ENCODE measurements at places on chromosomes 7 and 10. TPM values are rescaled to one million over a fixed set of nuclear protein-coding genes. Genes with fewer than 3 reads are reported as not detected.
A peak's percentile ranks its signal among the peaks of the same experiment; 100 is the strongest.

MALRD1 gene
- 12.3 TPM for total RNA-seq

GRCh38 chr10:75234683-75235374 lies 928 bp downstream of the COMTD1 start:
- peaks cover 28% of the 10 kb centered on the region for H3K4me1 ChIP-seq
- no peaks in the 10 kb centered on the region for H3K36me3 ChIP-seq
- peak overlapping the region; percentile 75 for H3K27ac ChIP-seq
- H3K4me3 ChIP-seq: peak overlapping the region; percentile 88

- H3K36me3 ChIP-seq: no peaks in the 10 kb centered on the region
- H3K4me3 ChIP-seq: no peak overlapping the region
- no peak overlapping the region for H3K27ac ChIP-seq
- no peaks in the 10 kb centered on the region for H3K27me3 ChIP-seq
Observed at GRCh38 chr7:153443032-153443701, 609.0 kb upstream of the DPP6 start.

GRCh38 chr10:100709146-100710082 lies 36.0 kb upstream of the PAX2 start:
- H3K27me3 ChIP-seq: peaks cover 60% of the 10 kb centered on the region
- DNase-seq: no peak
- peaks cover 3% of the 10 kb centered on the region for H3K4me1 ChIP-seq
- H3K27ac ChIP-seq: no peak overlapping the region

- no peak overlapping the region for H3K27ac ChIP-seq
- no peak for DNase-seq
- no peak overlapping the region for H3K4me3 ChIP-seq
- no peaks in the 10 kb centered on the region for H3K27me3 ChIP-seq
- H3K4me1 ChIP-seq: no peaks in the 10 kb centered on the region
Observed at GRCh38 chr10:14727465-14727864, 47.2 kb downstream of the FAM107B start.
